Epithelial cell of proximal tubule (primary cell): ENCODE measurements at places on chromosomes 4 and X. TPM values are rescaled to one million over a fixed set of nuclear protein-coding genes. Genes with fewer than 3 reads are reported as not detected.

DNA sequence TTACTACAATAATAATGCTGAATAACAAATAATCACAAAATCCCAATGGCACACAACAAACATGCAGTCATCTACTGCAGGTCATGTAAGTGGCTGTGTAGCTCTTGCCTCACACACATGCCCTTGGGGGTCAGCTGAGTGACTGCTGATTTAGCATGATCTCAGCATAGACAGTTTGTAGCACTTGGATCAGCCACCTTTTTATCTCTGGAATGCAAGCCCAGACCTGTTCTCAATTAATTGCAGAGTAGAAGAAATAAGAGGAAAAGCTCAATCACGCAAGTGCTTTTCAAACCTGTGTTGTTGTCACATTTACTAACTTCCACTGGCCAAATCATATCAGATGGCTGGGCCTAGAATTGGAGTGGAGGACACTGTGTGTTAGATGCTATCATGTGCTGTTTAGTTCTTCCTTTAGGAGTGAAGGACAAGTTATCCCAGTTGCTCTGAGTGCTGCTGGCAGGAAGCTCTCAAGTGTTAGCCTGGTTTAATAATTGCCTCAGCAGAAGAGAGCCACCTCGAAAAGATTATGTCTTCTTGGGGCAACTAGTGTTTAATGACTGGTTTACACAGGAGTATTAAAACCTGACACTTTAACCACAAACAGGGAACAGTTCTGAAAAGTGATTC lies 128.3 kb upstream of the EPHA5 start:
- DNase-seq: no peak

DNA sequence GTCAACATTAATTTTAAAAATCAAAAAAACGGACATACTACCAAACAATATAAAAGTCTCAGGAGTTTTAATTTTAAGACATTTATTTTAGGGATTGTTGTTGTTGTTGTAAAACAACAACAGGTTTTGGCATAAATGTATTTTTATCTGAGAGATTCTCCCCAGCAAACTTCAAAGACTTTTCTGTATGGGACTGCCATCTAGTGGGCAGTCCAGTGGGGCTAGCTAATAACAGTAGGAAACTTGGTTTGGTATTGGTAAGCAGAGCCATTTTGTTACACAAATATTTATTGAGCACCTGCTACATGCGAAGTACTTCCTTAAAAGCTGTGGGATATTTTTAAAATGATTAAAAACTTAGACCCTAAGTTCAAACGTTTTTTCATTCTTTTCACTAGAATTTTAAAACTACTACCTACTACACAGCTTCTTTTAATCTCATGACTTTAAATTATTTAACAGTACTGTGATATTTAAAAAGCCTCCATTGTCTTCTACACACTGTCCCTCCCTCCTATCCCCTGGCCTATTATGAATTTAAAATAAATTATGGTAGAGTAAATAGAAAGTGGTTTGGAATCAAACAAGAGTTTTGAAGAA lies 1028.4 kb upstream of the INTU start:
- DNase-seq: no peak

DNA sequence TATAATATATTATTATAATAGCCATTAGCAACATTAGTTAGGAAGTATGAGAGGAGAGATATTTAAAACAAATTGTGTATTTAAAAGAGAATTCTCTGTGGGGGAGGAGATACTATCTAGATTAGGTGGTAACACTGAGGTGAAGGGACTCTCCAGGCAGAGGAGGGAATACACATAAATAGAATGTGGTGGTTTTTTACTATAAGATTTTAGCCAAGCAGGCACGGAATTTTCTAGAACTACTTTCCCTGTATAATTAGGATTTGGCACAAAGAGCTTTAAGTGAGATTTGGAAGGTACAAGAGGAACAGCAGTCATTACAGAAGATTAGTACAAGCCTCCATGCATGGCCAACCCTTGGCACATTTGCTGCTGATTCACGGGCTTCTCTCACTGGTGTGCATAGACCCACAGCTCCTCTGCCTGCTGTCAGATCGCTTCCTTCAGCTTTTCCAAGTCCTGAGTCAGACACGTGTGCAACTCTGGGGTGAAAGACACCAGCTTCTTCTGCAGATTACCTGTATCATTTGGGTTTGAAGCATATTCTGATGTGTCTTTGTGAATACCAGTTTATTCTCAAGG lies 685.5 kb downstream of the KCTD8 start:
- peak; percentile 4 for DNase-seq

- DNase-seq: no peak
These were observed 67.3 kb downstream of the PDLIM5 start for GRCh38 chr4:94519019-94519418.

The TRMT2B gene
- 5.0 and 14.4 TPM in 2 replicates for total RNA-seq

DNA sequence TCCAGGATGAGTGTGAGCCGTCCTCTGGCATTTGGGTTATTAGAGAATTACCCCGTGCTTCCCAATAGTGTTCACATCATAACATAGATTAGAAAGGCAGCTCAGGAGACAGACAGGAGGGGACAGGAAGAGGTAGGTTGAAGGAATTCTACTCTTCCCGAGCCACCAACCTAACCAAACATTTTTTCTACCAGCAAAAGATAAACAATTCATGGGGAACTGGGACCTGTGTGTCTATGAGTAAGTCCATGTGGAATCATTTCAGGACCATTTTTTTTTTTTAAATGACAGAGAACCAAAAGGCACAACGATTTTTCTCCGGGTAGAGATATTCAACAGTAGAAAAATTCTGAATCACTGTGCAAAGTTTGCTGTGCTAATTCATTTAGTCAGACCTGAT lies 174.2 kb upstream of the ETNPPL start:
- no peak for DNase-seq

The CTAG1B gene
- total RNA-seq: not detected in 2 replicates

The HSFX2 gene
- total RNA-seq: not detected in 2 replicates

DNA sequence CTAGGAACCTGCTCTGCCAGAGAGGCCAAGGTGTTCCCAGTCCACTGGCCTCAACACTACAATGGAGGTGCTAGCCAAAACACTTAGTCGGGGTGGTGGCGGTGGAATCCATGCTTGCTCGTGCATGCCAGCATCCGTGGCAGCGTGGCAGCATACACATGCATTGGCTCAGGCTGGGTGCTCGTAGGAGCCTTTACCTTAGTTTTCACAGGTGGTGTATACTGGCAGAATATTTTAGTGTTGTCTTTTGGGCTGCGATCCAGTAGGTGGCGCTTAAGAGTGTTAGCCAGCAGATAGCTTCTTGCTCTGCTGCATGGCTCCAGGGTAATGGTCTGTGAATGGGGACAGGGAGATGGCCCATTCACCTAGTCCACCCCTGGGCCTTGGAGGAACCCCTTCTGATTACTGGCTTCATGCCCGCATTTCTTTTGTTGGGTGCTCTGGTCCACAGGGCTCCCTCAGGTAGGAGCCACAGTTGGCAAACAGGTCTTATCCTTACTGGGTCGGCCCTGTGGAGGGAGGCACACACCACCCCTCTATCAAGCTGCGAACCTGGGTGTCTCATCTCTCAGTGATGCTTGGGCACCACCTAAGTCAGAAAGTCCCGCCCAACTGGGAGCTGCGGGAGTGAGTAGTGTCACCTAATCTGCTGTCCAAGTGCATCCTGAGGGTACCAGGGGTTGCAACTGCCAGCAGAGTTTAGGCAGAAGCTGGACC lies 40.0 kb downstream of the RIPPLY1 start:
- DNase-seq: no peak
